ENCODE measurements at places on chromosomes 1 and 21. TPM values are rescaled to one million over a fixed set of nuclear protein-coding genes. Genes with fewer than 3 reads are reported as not detected.

The LCA5L gene
- 0.79 TPM for polyA plus RNA-seq

The LCE3E gene
- polyA plus RNA-seq, result not detected

The USH2A gene
- not detected for polyA plus RNA-seq

The CNR2 gene
- 0.03 TPM for polyA plus RNA-seq

The NMNAT2 gene
- polyA plus RNA-seq, result 0.90 TPM

The RGS8 gene
- not detected for polyA plus RNA-seq

The FHAD1 gene
- 0.19 TPM for polyA plus RNA-seq

The CASQ2 gene
- polyA plus RNA-seq, result 0.84 TPM

The KCNJ10 gene
- not detected for polyA plus RNA-seq

The RIPPLY3 gene
- 0.02 TPM for polyA plus RNA-seq

The KIAA0040 gene
- polyA plus RNA-seq, result 22.0 TPM

The CCSAP gene
- polyA plus RNA-seq, result 0.98 TPM

The MCOLN3 gene
- polyA plus RNA-seq, result 1.5 TPM

The ANKRD34A gene
- 0.21 TPM for polyA plus RNA-seq

The DCST1 gene
- not detected for polyA plus RNA-seq

The TBX15 gene
- polyA plus RNA-seq, result 0.16 TPM

The AMY1B gene
- polyA plus RNA-seq, result 0.30 TPM

The HPCAL4 gene
- polyA plus RNA-seq, result 1.8 TPM

The C1orf185 gene
- polyA plus RNA-seq, result not detected

The CFH gene
- polyA plus RNA-seq, result 37.7 TPM

The CFAP298 gene
- polyA plus RNA-seq, result 20.9 TPM

The FAF1 gene
- polyA plus RNA-seq, result 28.2 TPM

The ESPN gene
- polyA plus RNA-seq, result 0.28 TPM

The SPRTN gene
- 6.3 TPM for polyA plus RNA-seq

The TNFRSF14 gene
- polyA plus RNA-seq, result 46.4 TPM

The CRYAA gene
- not detected for polyA plus RNA-seq
